ENCODE measurements at places on chromosomes 3 and 15. TPM values are rescaled to one million over a fixed set of nuclear protein-coding genes. Genes with fewer than 3 reads are reported as not detected.

HYAL1 gene
- polyA plus RNA-seq = 27.8 TPM

CCR9 gene
- not detected for polyA plus RNA-seq

DUSP7 gene
- 25.2 TPM for polyA plus RNA-seq

ALS2CL gene
- 23.6 TPM for polyA plus RNA-seq

CRTC3 gene
- 12.0 TPM for polyA plus RNA-seq

SLC27A2 gene
- polyA plus RNA-seq = 3.5 TPM

NPAP1 gene
- polyA plus RNA-seq = not detected

SPPL2A gene
- polyA plus RNA-seq = 129 TPM

FBXO40 gene
- polyA plus RNA-seq = not detected

ST8SIA2 gene
- polyA plus RNA-seq = not detected

ACSBG1 gene
- polyA plus RNA-seq = 0.47 TPM

LYZL4 gene
- polyA plus RNA-seq = 0.14 TPM

ERICH6 gene
- polyA plus RNA-seq = not detected

ZNF80 gene
- polyA plus RNA-seq = not detected

LTK gene
- 4.8 TPM for polyA plus RNA-seq

CASR gene
- polyA plus RNA-seq = 0.02 TPM

COL6A6 gene
- 0.32 TPM for polyA plus RNA-seq

HYKK gene
- 5.7 TPM for polyA plus RNA-seq

ADAMTS17 gene
- polyA plus RNA-seq = 1.6 TPM

TMEM212 gene
- polyA plus RNA-seq = 4.6 TPM

GJD2 gene
- polyA plus RNA-seq = not detected

TEX264 gene
- 59.7 TPM for polyA plus RNA-seq

CHP1 gene
- 78.9 TPM for polyA plus RNA-seq

COMMD2 gene
- polyA plus RNA-seq = 23.7 TPM

EFCC1 gene
- polyA plus RNA-seq = 3.2 TPM

USP13 gene
- 5.9 TPM for polyA plus RNA-seq

PSTPIP1 gene
- polyA plus RNA-seq = 39.6 TPM

CP gene
- polyA plus RNA-seq = 47.2 TPM

XYLB gene
- 1.3 TPM for polyA plus RNA-seq

COLQ gene
- polyA plus RNA-seq = 1.0 TPM

CISH gene
- polyA plus RNA-seq = 37.8 TPM

PLIN1 gene
- 0.47 TPM for polyA plus RNA-seq

COMMD4 gene
- polyA plus RNA-seq = 135 TPM

NLGN1 gene
- 0.33 TPM for polyA plus RNA-seq

LRTM1 gene
- not detected for polyA plus RNA-seq

FSIP1 gene
- 0.35 TPM for polyA plus RNA-seq

LRRC31 gene
- 1.0 TPM for polyA plus RNA-seq

IL17RD gene
- 0.22 TPM for polyA plus RNA-seq

PLA2G4F gene
- 64.7 TPM for polyA plus RNA-seq

SPINK8 gene
- polyA plus RNA-seq = not detected

POLQ gene
- polyA plus RNA-seq = 0.22 TPM

DNAJA4 gene
- polyA plus RNA-seq = 25.1 TPM

UPK1B gene
- 2.1 TPM for polyA plus RNA-seq

TRPC1 gene
- polyA plus RNA-seq = 1.1 TPM

RTP1 gene
- not detected for polyA plus RNA-seq

PRTG gene
- polyA plus RNA-seq = 0.68 TPM

C3orf49 gene
- polyA plus RNA-seq = not detected

LNP1 gene
- polyA plus RNA-seq = 1.1 TPM

KLF15 gene
- 18.2 TPM for polyA plus RNA-seq
